Left lobe of liver (tissue), 2 donors: ENCODE measurements at places on chromosomes 7 and 10.
A peak's percentile ranks its signal among the peaks of the same experiment; 100 is the strongest.

GRCh38 chr7:3683546-3684539 is 382.8 kb downstream of the SDK1 start:
- DNase-seq: no peak

DNA sequence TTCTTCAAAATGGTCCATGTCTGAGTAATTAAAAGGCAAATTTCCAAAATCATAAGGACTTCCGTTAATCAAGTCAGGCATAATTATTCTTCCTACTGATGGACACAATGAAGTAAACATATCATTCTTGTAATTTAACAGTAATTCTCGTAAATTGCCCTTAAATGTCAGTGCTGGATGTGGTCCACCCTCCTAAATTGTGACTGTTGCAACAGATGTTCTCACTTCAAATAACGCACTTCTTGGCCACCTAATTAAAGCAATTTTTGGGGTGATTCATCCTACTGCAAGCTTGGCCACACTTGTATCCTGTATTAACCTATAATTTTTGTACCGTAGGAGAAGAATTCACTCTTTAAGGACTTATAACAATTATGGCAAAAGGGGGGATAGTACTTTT is 1.9 kb downstream of the COL1A2 start:
- no peak for DNase-seq

DNA sequence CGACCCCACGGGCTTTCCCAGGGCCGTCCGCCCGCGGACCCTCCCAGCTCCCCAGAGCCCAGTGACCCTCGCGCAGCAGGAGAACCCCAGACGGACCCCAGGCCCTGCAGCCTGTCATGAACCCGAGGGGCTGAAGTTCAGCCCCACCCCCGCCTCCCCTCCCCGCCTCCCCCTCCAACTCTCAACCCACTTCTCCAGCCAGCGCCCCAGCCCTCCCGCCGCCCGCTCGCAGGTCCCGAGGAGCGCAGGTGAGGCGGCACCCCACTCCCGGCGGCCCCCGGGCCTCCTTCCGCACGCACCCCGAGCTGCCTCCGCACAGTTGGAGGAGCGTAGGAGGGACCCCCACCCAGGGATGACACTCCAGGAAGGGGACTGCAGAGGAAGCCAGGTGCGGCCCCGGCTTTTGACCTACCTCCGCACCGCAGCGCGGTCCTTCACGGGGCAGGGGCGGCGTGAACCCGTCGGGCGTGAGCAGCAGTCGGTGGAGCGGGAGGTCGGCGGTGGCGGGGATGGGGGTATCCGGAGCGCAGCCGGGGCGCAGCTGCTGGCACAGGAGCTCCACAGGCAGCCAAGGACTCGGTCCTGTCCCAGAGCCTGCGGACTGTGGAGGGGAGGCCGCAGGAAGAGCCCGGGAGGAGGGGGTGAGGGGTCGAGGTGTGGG is at the start of gene TMEM176A:
Gene TMEM176A, plus strand, starts transcription at position 189 of the 661 bp plus-strand sequence. CDS start 782 bp downstream, outside the sequence.
- peak; percentile 81 for DNase-seq

- no peak for DNase-seq
Observed at GRCh38 chr7:130292682-130293257, at the start of gene CPA4. TSS of gene CPA4 (plus strand) at chr7:130293161. CDS start at chr7:130293181, 20 bp downstream.

DNA sequence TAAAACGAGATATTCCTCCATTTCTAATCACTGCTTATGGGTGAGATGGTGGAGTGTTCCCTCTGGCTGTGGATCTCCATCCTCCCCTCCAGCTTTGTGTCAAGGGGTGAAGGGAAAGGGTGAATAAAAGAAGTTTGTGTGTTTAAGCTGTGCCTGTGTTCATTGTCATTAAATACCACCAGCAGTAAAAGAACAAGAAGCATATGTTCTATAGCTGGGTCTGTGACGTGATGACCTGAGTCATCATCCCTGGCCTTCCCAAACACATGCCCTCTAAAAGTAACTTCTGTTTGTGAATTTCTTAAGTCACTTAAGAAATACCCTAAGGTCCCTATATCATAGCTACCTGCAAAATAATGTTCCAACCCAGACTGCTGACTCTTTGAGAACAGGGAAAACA is 104.9 kb downstream of the PPP1R17 start:
- no peak for DNase-seq

GRCh38 chr10:72037811-72038210 is 50.5 kb downstream of the SPOCK2 start:
- DNase-seq: no peak

DNA sequence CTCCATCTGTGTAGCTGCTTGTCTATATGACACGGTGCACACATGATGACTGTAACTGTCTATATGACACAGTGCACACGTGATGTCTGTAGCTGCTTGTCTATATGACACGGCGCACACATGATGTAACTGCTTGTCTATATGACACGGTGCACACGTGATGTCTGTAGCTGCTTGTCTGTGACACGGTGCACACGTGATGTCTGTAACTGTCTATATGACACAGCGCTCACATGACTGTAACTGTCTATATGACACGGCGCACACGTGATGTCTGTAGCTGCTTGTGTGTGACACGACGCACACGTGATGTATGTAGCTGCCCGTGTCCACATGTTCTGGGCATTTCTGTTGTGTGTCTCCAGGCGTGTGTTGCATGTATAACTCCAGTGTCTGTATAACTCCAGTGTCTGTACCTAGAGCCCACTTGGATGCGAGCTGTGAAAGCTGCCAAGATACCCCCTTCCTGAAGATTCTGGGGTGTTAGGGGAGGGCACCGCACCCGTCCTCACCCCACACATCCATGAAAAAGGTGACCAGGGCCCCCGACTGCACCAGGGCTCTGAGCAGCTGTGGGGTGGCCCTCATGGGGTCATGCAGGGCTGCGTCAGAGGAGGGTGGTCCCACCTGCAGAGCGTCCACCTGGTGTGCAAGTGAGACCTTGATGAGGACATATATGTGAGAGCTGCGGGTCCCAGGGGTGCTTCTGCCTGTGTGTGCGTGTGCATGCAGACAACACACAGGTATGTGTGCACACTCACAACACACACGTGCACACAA is 137.9 kb downstream of the ELFN1 start:
- DNase-seq: no peak

DNA sequence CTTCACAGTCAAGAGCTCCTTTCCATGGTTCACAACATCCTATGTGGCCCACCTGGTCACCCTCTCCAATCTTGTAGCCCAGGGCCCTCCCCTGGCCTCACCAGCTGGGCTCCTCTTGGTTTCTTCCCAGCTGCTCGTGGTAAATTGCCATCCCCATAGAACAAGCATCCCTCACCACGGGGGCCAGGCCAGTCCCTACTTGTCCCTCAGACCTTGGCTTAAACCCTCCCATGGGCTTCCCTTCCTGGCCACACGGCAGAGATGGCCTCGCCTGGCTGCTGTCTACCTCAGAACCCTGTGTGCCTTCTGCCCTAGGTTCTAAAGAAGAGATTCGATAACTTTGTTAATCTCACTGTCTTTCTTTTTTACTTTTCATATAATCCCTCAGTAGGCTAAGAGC is 153.3 kb upstream of the TCERG1L start:
- DNase-seq: no peak

DNA sequence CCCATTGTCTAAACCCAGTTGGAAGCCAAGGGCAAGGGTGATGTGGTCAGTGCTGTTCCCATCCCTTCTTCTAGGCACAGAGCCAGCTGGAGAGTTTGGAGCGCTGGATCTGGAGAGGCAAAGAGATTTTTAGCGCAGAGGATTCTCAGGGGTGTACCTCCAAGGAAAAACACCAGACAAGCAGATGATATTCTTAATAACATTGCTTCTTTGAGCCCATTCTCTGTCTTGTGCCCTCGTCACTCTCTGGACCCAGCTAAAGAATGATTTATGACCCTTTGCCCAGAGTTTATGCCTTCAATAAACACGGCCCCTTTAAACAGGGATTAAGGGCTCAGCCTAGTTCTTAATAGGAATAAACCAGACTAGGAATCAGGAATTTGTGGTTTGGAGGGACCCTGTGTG is 4.7 kb upstream of the HIP1 start:
- no peak for DNase-seq

GRCh38 chr10:90945491-90946070 is 24.7 kb upstream of the ANKRD1 start:
- no peak for DNase-seq

DNA sequence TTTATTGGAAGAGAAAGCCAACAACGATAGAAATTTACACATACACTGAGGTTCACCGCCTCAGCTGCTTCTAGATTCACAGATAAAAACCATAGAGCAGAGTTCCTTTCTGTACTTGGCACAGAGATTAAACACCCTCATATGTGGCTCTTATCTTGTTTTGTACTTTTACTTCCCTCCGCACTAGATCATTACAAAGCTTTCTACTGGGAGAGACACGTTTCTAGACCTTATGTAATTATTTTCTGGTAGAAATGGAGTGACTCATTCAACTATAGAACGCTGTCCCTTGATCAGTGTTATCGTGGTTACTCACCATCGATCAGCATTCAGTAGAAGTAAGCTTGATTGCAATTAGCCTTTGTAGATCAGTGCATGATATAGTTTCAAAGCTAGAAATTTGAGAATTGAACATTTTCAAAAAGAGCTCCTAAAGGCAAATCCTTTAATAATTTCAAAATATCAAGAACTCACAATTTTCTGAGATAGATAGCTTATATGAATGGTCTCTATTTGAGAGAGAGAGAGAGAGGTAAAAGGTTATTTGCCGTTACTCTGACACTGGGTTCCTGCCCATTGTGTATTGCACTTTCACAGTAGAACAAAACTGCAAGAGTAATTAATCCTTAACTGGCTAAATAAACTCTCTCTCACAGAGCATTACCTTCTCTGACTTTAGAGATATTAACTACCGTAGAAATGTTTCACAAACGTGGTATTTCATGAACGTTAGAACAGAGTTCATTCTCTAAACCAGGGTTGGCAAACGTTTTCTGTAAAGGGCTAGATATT is 26.1 kb upstream of the DNAJC1 start:
- DNase-seq: no peak

DNA sequence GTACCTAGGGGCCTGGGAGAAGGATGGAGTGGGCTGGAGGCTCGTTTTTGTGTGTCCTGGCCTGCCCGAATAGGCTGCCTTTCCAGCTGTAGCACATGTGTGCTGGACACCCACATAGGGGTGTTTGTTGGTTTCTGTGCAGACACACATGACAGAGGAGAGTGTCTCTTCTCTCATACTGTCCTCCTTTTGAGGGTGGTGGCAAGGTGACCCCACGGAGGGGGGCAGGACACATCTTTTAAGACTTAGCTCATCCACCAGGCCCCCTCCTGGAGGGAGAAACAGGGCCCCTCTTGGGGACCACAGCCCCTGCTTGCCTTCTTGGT is 72.2 kb upstream of the PPIF start:
- no peak for DNase-seq

- DNase-seq: no peak
Observed at GRCh38 chr10:66295602-66296001, 630.2 kb upstream of the LRRTM3 start.

- no peak for DNase-seq
Observed at GRCh38 chr10:99357691-99358090, 28.5 kb downstream of the CNNM1 start.

GRCh38 chr7:36719083-36719632 is 5.1 kb downstream of the AOAH start:
- DNase-seq: no peak

DNA sequence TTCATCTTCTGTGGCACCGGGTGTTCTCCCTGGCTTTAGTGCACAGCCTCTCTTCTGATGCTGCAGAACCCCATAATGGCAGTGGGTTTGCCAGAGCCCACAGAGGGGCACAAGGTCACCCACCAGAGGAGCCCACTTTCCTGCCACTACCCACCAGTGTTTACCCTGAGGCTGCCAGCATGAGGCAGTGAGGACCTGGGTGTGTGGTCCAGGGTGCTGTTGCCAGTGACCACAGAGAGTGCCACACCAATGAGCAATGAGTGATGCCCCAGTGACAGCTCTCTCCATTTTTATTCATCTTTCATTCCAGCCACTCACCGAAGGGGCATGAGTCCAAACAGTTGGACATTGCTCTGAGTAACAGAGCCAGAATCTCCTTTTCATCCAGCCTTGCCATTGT is 34.8 kb downstream of the MTURN start:
- no peak for DNase-seq

DNA sequence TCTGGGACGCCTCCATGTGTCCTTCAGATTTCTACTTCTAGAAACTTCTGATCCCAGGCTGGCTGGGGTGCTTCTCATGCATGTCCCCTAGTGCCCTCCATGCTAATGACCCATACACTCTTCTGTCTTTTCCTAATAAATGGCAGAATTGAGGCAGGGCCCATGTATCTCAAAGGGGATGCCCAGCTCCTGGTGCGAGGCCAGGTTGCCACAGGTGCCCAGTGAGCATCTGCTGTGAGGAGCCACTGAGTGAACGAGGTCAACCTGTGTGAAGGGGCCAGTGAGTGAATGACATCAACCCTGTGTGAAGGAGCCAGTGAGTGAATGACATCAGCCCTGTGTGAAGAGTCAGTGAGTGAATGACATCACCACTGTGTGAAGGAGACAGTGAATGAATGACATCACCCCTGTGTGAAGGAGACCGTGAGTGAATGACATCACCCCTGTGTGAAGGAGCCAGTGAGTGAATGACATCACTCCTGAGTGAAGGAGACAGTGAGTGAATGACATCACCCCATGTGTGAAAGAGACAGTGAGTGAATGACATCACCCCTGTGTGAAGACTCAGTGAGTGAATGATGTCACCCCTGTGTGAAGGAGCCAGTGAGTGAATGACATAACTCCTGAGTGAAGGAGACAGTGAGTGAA is 478.9 kb downstream of the PTPRN2 start:
- peak; percentile 33 for DNase-seq

- DNase-seq: no peak
Observed at GRCh38 chr7:85802211-85802610, 615.4 kb upstream of the SEMA3D start.

GRCh38 chr10:124249196-124249595 is 155.8 kb upstream of the CHST15 start:
- DNase-seq: peak; percentile 28

DNA sequence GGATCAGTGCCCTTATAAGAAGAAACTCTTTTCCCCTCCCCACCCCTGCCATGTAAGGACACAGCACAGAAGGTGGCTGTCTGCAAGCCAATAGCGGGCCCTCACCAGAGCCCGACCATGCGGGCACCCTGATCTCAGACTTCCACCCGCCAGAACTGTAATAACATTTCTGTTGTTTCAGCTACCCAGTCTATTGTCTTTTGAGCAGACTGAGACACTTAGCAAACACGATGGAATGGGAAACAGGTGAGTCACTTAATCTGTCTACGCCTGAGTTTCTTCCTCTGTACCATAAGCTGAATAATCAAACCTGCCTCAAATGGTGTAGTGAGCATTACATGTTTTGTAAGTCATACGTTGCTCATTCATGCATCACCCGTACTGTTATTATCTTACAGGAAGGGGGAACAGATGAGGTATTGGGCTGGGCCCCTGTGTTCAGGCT is 58.2 kb downstream of the STRA8 start:
- DNase-seq: no peak
